ENCODE measurements at places on chromosomes 11 and 22. TPM values are rescaled to one million over a fixed set of nuclear protein-coding genes. Genes with fewer than 3 reads are reported as not detected.

The MS4A6E gene
- total RNA-seq = not detected

The LMNTD2 gene
- 4.7 TPM for total RNA-seq

The NTM gene
- total RNA-seq = 111 TPM

The GPR137 gene
- 21.9 TPM for total RNA-seq

The RIC3 gene
- total RNA-seq = 10.2 TPM

The DDX10 gene
- total RNA-seq = 29.0 TPM

The PATE4 gene
- total RNA-seq = not detected

The RFPL1 gene
- not detected for total RNA-seq

The CCDC15 gene
- 3.1 TPM for total RNA-seq

The TNNT3 gene
- not detected for total RNA-seq

The FAU gene
- 710 TPM for total RNA-seq

The PLAAT2 gene
- total RNA-seq = not detected

The OR5AP2 gene
- total RNA-seq = not detected

The SERHL2 gene
- 0.27 TPM for total RNA-seq

The NCF4 gene
- total RNA-seq = not detected

The LRRC4C gene
- total RNA-seq = 1.5 TPM

The PPP2R5B gene
- 26.9 TPM for total RNA-seq

The SMC1B gene
- 0.08 TPM for total RNA-seq

The PKDREJ gene
- not detected for total RNA-seq

The APOA4 gene
- total RNA-seq = not detected
